ENCODE measurements at places on chromosomes 6 and 20.

- DNase-seq: no peak
Measured at GRCh38 chr20:62068997-62069396, 3.3 kb upstream of the TAF4 start.

DNA sequence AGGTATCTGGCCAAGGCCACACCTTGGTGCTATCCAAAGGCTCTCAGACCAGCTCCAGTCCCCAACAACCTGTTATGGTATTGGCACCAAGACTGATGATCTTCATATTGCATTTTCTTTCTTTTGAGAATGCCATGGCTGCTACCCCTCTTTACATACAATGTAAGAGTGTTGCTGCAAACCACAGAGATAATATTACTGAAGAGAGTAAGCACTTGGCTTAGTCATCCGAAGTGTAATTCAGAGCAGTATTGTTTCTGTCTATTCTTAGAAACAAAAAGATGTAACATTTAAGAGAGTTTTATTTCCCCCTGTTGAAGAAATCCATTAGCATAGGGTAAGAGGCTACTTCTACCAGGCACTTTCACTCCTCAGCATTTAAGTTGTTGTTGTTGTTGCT, 212.5 kb downstream of the C6orf118 start:
- DNase-seq: no peak

DNA sequence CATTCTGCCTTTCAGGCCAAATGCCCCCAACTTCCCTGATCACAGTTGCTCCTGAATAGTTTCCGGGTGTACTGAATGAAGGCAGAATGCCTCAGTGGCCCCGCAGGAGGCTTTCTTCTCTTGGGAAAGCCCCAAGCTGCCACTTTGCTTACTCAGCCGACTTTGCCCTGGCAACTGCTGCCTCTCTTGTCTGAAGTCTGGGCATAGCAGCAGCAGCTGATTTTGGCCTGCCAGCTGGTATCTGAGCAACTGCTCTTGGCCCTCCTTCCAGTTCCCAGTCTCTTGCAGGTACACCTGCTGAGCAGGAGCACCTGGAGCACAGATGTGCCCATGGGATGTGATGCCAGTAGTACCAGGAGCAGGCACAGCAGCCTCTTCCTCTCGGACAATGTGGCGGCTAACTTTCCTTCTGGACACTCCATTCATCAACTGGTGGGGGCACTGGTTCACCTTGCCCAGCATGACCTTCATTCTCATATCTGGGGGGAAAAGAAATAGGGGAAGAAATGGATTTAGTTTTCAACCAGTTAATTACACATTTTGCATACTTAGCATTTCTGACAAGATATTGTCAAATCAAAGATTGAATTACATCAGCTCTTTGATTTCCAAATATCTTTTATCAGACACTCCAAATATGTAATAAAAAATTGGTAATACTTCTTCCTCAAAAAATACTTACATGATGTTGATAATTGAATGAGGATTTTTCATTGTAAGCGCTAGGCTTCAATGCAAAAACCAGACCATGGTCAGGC, 468.2 kb downstream of the PKHD1 start:
- DNase-seq: no peak

DNA sequence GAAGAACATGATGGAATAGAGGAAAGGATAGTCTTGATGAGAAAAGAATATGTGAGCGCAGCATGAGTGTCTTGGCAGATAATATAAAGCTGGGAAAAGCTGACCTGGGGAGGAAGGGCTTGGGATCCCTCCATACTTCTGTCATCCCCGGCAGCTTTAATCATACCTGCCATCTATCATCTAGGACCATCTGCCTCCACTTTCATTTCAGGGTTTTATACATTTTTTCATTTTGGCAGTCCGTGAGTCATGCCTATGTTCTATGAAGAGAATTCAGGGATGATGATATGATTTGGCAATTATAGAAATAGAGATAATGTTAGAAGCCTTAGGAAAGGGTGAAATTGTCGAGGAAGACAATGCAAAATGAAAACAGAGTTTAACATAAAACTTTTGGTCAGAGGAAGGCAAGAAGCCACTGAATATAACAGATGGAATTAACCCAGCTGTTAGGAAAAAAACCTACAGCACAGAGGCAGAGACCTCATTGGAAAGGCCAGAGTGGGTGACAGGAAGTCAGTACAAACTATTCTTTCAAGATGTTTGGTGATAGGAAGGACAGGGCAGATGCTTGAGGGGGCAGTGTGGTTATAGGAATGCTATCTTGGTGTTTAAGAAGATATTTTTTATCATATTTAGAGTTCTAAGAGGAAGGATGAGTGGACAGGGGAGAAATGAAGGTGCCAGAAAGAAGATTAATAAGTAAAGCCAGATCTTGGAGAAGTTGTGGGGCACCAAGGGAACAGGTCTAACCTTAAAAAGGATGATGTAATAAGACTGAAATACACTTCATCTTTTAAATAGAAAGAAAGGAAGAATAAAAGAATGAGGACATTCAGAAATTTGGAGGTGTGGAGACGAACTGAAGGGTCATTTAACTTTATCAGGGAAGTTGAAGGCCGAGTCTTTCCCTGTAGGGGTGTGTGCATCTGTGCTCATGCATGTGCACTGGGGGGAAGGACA, 37.8 kb downstream of the MARCKS start:
- DNase-seq: no peak

DNA sequence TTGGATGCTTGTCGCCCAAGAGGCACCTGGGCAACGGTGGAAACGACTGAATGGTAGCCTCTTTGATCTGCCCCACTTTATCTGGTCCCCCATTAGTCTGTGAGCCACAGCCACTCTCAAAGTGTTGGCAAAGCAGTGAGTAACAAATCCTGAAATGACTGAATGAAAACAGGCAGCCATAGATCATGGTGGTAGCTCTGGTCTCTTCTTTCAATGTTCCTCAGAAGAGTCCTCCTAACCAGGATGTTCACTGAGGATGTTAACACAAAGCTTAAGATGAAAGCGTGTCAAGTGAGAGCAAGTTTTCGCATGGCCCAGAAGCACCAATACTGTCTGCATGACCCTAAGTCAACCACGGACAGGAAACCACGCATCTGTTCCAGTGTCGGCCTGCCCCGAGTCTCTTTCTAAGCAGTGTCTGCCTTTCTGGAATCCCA, 107.3 kb downstream of the IRF4 start:
- peak; percentile 83 for DNase-seq

- DNase-seq: no peak
Measured at GRCh38 chr6:19851241-19852089, 14.3 kb downstream of the ID4 start.

- peak; percentile 9 for DNase-seq
Measured at GRCh38 chr20:52104546-52105441, 86.8 kb downstream of the ZFP64 start.

GRCh38 chr6:100472674-100473073, 8.0 kb upstream of the SIM1 start:
- DNase-seq: peak; percentile 70

DNA sequence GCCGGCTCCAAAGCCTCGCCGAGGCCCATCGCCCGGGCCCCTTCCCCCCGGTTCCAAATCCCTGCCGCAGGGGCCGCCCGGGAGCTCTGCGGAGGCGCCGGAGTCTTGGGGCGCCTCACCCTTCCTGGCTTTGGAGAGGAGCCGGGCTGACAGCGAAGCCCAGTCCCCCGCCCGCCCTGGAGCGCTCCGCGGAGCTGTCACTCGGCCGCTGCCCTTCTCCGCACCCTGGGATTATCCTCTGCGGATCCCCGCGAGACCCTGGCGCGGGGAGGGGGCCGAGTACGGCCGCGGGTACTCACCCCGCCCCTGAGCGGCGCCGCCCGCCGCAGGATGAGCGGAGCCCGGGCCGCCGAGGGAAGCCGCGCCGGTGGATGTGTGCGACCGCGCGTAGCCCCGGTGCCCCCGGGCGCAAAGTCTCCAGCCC, 343 bp downstream of the SNAP91 start:
- DNase-seq: no peak

GRCh38 chr6:87870556-87870955, 168.5 kb upstream of the AKIRIN2 start:
- no peak for DNase-seq

DNA sequence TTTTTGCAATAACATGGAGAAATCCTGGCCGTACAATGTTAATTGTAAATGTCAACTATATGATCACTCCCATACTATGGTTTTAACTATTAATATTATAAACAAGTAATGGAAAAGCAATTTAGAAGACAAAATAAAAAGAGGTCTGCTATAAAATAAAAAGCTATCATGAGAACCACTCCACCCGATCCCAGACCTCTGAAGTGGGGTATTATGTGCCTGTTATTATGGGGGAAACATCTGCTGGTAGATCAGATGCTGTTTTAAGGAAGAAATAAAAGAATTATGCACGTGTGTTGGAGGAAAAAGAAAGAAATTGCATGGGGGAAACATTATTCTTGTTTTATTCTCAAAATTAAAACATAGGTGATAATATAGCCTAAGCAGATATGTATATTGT, 615.7 kb upstream of the ARID1B start:
- DNase-seq: no peak

DNA sequence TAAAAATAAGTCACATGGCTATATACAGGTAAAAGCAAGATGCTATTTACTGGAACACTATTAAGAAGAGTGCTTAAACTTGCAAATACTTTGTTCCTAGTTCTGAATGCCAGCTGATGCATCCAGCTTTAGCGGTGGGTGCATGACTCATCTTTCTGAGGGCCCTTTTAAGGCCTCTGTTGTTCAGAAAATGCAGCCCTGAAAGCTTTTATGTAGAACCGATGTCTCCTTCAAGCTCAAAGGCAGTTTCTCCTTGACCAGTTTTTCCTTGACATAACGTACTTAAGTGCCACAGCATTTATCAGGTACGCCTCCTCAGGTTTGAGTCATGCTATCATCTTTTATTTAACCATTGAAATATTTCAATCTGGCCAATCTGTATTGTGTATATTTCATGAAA, 82.8 kb downstream of the MLIP start:
- no peak for DNase-seq

DNA sequence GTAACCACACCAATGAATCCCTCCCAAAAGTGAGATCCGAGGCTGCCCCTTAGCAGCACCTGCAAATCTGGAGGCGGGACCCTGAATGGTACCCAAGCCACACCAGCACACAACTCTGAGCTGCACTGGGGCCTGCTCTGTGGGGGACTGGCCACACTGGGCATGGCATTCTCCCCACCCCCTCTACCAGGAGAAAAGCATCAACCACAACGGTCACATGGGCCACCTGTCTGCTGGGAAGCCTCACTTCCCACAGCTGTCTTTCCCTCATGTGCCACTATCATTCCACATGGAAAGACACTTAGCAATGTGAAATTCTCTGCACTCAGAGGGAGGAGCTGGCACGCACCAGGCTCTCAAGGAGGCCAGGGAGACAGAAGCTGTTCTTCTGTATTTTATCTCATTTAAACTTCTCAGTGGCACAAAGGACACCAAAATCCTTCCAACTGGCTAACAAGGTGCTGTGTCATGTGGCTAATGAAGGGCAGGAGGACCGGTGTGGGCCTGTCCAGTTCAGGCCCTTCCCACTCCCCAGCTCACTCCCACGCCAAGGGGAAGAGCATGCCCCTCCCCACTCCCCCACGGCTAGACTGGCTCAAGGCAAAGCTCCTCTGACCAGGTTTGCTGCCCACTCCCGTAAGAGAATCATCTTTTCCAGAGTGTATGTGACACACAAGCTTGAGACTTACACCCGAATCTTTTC, 19.0 kb downstream of the YTHDF1 start:
- no peak for DNase-seq

GRCh38 chr6:25336996-25337395, 57.8 kb downstream of the CARMIL1 start:
- no peak for DNase-seq

DNA sequence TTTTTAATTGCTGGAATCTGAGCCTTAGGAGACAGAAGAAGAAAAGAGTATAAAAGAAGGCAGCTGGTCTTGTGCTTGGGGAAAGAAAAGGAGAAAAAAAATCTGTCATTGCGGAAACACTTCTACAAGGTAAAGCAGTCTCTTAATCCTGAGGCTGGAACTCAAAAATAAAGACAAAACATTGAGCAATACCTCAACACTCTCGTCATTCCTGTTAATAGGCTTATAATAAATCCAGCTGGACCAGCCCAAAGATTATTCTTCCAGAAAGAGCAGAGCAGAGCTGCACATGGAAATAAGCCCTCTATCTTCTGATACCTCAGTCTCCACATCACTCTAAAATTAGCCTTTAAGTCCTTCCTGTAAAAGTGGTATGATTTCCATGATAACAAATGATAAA, 62.0 kb upstream of the HIVEP1 start:
- no peak for DNase-seq

- DNase-seq: no peak
Measured at GRCh38 chr6:66772800-66773199, 1065.8 kb upstream of the EYS start.

- DNase-seq: peak; percentile 63
Measured at GRCh38 chr20:63942250-63942951, 13.8 kb downstream of the UCKL1 start.

DNA sequence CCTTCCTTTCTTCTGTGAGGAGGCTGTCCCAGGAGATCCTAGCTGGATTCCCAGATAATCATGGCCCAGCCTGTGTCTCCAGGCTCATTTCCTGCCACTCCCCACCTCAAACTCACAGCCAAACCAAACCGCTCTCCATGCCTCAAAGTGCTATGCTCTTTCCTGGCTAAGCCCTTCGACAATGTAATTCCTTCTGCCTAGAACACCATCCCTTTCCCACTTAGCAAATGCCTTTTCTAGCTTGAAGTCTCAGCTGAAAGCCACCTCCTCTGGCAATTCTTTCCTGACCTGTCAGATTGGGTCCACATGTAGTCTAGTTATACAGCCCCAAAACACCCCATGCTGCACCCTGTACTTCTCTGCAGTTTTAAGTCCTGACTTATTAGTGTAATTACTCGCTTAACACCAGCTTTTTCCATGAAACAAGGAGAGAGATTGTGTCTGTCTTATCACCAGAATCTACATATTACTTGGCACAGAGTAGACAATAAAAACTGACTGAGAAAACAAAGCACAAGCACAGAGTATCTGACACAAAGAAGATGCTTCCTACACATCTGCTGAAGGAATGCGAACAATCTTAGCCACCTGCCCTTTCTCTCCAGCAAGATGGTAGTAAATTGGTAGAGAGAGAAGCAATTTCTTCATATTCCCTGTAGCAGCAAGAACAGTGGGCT, 5.4 kb downstream of the TRIM26 start:
- no peak for DNase-seq

DNA sequence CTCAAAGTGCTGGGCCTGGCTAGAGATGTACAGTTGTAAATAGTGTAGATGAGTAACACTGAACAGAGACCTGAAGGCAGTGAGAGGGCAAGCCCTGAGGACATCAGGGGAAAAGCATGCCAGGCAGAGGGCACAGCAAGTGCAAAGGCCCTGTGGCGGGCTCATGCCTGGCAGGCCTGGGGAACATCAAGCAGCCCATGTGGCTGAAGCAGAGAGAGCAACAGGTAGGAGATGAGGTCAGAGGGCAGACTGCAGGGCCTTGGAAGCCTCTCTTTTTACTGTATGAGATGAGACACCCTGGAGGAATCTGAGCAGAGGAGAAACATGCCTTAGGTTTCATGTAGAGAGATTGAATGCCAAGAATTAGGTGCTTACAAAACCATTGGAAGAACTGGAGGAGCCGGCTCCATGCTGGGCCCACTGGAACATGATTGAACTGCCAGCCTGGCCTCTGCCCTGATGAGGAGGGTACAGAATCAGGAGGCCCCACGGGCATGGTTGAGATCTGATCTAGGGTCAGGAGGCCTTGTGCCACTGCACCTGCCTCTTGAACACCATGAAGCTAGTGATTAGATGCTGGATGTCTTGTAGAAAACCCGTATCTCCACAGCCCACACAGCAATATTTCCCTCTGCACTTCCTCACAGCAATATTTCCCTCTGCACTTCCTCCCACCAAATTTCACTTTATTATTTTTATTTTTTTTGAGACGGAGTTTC, 5.9 kb upstream of the HMGA1 start:
- peak; percentile 28 for DNase-seq

GRCh38 chr6:73062837-73063236, 162.5 kb downstream of the KHDC1L start:
- DNase-seq: no peak

- DNase-seq: no peak
Measured at GRCh38 chr6:12504325-12504966, 212.1 kb upstream of the PHACTR1 start.
